Naive B cell (primary cell): ENCODE measurements at places on chromosomes 12 and 14.

DNA sequence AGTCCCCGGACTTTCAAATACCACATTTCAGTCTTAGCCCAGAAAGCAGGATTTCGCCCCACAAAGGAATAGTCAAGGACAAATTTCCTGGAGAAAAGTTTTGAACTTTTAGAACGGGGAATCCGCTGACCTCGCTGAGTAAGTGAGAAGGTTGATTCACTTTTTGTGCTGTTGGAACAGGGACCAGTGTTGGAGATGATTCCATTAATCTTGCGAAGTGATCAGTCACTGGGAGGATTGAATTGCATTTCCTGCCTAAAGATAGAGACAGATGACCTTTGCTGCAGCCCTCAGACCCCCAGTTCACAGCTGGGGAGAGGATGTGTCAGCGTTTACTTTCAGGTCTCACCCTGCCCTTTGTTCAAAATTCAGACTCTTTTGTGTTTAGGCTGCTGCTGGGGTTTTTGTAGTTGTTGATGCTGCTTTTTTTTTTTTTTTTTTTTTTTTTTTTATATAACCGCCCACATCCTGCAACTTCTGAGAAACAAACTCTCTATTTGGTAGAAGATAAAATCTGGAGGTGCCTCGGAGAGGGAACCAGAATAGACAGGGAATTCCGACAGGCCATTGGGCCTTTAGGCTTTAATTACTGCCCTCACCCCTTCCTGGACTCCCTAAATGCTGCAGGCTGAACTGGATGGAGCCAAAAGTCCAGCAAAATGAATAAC lies 9.8 kb upstream of the KDM2B start:
- peak; percentile 73 for DNase-seq

GRCh38 chr12:91417650-91418049 lies 235.0 kb upstream of the DCN start:
- DNase-seq, result no peak

GRCh38 chr12:102043928-102044327 lies 17.9 kb downstream of the WASHC3 start:
- DNase-seq, result no peak

GRCh38 chr12:101920906-101921305 lies 43.5 kb downstream of the DRAM1 start:
- DNase-seq, result no peak

DNA sequence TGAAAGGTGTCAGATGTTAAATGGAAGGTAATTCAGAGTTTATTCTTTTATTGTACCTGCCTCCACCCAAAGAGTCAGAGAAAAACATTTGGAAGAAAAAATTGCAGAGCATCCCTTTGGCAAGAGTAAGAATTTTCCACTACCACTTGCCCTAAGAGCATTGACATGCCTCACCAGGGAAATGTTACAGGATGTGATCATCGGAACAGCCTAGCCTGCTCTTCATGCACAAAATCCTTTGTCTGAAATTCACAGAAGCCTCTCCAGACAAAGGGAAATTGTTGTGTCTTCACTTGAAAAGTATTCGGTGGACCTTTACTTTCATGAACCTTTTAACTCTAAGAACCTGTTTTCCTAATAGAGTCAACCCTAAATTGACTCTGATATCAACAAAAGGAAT lies 36.9 kb downstream of the ATP2A2 start:
- DNase-seq, result no peak

DNA sequence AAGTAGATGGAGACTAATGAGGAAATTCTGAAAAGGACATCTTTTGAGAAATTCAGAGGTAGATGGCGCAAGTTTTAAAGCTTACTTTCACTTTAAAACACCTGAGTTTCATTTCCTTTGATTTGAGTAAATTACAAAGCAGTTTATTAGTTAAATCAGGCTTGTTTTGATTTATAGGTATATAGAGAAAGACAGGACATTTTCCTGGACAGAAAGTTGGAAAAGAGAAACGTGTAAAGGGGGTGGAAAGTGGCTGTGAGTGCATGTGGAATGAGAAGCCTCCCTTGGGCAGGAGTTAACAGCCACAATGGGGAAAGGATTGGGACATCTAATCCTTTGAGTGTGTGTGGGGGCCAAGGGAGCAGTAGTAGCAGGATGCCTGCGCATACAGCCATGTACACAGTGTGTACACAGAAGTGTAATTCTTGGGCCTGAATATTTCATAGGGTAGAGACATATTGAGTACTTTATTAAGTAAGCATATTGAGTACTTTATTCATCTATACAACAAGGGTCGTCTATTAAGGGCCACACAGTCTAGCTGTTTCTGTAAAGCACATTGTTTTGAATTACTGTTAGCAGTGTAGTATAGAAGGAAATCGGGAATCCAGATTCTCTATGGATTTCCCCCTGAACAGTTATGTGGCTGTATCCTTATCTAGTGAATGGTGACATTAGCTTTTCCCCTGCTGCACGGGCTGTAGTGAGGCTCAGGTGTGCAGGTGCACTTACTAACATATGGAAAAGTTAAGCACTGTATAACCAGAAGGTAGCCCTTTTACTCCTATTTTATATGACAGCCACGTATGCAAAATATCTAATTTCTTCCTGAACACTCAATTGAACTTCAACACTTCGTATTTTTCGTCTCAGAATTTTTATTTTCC lies 19.1 kb downstream of the MARK3 start:
- DNase-seq, result no peak

DNA sequence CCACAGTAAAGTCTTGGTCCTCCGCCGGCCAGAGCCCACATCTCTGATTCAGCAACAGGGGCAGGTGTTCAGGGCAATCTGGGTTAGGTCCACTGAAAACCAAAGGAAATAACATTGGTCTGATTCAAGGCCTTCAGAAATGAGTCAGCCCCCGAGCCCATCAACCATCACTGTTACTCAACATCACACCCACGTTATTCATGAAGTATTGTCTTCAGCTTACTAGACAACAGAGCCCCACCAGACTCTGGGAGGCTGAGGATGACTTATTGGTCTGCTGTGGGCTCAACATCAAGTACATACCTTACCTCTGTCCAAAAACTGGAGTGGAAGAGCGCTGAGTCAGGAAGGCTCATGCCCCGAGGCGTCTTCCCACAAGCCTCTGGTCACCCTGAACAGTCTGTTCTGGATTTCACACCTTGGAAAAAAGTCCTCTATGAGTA lies 97.5 kb downstream of the ZFP36L1 start:
- DNase-seq, result no peak

GRCh38 chr12:10285919-10286318 lies 21.8 kb upstream of the KLRD1 start:
- DNase-seq, result no peak

DNA sequence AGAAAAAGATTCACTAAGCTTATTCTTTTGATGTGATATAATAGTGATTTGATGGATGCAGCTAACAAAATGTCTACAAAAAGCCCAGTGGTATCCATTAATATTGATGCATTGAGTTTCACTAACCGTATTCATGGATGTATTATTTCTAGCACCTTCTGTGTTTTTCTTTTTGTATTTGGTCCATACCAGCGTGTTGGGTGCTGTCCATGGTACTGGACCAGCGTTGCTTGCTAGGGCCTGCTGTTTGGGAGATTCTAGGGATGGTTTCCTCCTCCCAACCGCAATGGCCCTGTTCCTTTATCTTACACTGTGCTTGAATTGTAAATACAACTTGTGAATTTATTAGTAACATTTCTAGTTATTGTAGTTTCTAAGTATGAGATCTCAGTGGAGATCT lies 31.7 kb downstream of the ANO4 start:
- DNase-seq, result no peak

- DNase-seq, result peak; percentile 34
These were observed 8.5 kb downstream of the KRT85 start for GRCh38 chr12:52358575-52359350.

GRCh38 chr14:105087308-105087962 lies 22.2 kb upstream of the GPR132 start:
- DNase-seq, result peak; percentile 41

GRCh38 chr12:120856980-120857379 lies 47.2 kb downstream of the SPPL3 start:
- peak; percentile 23 for DNase-seq

DNA sequence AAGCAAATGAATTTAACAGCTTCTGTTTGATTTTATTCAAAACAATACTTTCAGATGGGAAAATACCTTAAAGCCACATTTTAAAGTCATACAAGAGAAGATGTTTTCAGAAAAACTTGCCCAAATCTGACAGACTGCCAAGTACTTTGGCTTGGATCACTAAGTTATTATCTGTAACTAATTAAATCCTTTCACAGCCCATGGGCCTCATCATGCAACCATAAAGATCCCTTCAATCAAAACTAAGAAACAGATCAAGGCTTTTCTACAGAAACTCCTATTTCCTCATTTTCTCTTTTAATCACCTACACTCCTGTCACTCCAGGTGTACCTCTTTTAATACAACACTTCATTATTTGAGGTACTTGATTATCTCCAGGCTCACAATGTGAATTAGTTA lies 28.1 kb downstream of the BLTP3B start:
- no peak for DNase-seq

- DNase-seq, result no peak
These were observed 39.2 kb downstream of the SAMD4A start for GRCh38 chr14:54606178-54606577.

- no peak for DNase-seq
These were observed 41.1 kb downstream of the BMP4 start for GRCh38 chr14:53915364-53916014.

GRCh38 chr14:61154641-61155040 lies 126.5 kb downstream of the TMEM30B start:
- no peak for DNase-seq

- DNase-seq, result no peak
These were observed 35.2 kb downstream of the LGR5 start for GRCh38 chr12:71474791-71475190.

DNA sequence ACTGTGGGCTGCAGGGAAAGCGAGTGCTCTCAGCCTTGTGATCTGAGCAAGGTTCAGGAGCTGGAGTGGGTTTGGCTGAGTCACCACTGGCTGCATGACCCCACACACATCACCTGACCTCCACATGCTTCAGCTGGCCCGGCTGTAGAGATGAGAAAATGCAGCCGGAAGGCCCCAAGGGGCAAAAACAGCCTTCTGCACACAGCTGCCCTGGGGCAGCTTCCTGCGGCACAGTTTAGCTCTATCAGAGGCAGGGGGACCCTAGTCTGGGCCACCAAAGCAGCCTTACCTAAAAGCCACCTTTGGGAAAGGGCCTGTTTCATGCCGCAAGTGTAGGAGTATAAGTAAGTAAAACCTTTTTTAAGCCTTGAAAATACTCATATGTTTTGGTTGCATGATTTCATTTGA lies 123.3 kb downstream of the SSPN start:
- peak; percentile 10 for DNase-seq

DNA sequence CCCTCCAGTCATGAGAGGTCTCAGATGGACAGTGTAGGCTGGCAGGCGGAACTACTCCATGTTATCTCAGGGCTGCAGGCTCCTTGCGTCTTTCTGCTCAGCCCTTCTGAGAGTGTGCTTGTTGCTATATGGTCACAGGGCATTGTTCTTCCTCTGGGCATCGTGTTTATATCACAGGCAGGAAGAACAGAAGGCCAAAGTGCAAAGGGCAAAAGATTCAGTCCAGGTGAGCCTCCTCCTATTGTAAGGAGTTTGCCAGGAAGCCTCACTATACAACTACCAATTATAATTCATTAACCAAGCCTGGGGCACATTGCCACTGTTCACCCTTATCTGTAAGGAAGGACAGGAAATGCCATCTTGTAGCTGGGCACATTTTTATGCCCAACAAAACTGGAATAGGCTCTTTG lies 195.5 kb upstream of the KITLG start:
- no peak for DNase-seq

GRCh38 chr12:109910969-109911348 lies 10.9 kb downstream of the TCHP start:
- DNase-seq, result no peak

DNA sequence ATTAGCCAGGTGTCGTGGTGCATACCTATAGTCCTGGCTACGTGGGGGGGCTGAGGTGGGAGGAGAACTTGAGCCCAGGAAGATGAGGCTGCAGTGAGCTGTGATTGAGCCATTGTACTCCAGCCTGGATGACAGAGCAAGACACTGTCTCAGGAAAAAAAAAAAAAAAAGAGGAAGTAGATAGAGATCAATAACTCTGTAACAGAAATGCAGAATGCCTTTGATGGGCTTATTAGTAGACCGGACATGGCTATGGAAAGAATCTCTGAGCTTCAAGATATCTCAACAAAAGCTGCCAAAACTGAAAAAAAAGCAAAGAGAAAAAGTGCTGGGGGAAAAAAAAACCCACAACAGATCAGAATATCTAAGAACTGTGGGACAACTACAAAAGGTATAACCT lies 37.5 kb downstream of the GPR68 start:
- DNase-seq, result no peak

GRCh38 chr12:49582850-49583249 lies 14.9 kb upstream of the MCRS1 start:
- DNase-seq, result no peak

- DNase-seq, result no peak
These were observed 202.3 kb upstream of the CDKN3 start for GRCh38 chr14:54194501-54194900.

DNA sequence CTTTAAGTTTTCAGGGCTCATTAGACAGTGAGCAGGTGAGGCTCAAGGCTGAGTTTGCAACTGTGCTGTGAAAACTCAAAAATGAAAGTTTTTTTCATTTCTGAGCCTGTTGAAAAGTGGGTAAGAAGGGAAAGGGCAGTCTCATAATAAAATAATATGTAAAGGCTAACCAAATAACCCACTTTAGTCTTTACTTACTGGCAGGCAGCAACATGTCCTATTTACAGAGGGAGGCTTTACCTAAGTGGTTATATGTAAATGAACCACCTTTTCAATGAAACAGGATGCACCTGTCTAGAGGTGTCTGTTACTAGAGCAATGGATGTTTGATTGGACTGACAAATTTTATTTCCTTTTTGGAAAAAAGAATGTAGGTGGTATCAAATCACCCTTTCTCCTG lies 158.0 kb downstream of the ETV6 start:
- DNase-seq, result no peak

DNA sequence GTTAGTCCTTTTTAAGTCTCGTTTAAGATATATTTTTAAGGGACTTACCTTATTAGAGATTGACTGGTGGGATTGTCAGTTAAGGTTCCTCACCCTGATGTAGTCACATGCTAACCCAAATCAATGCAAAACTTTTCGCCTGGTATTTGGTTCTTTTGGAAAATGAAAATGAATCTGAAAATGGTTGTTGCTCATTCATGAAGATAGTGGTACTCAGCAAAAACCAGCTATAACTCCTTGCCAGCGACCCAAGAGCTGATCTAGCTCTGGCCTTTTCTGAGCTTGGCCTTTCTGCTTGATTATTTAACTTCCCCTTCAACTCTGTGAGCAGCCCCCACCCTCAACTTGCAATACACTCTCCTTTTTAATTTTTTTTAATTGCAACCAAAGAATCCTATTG lies 85.0 kb upstream of the GTF2A1 start:
- DNase-seq, result no peak
